AG10803 (cell line): ENCODE measurements at places on chromosomes 12 and 14.

DNA sequence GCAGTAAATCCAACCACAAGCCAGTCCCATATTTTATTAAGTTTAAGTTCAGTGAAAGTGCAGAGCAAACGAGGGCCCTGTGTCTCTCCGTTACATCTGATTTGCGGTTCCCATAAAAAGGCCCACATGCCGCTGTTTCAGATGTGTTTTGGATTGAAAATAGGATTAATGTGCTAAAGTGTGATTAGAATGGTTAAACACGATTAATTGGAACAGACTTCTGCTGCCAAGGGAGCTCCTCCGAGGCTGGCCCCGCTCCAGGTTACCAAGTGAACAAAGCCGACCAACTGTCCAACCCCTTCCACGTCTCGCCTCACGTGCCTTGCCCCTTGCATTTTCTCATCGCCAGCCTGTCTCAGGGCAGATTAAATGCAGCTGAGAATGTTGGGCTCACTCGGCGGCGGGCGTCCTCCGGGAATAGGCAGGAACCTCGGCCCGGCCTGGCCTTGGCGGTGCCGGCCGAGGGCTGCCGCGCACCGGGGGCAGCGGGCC lies 166.5 kb upstream of the GSC start:
- DNase-seq: peak; percentile 86

- DNase-seq: no peak
Measured at GRCh38 chr12:19665121-19665900, 226.0 kb downstream of the AEBP2 start.

DNA sequence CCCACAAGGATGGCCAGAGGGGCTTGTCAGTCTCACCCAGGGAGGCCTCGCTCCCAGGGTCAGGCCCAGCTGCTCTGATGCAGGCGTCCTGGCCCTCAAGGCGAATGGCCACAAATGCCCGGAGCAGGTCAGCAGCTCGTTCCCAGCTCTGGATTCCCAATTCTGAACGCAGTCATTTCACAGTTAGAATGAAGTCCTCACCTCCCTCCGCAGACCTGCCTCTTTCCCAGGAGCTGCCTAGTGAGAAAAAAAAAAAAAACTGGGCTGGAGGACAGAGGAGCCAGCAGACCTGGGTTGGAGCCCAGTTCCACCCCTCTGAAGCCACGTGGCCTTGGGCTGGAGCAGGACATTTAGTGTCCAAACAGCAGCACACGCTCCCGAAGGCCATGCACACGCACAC lies 62.2 kb upstream of the DIO3 start:
- DNase-seq: no peak

DNA sequence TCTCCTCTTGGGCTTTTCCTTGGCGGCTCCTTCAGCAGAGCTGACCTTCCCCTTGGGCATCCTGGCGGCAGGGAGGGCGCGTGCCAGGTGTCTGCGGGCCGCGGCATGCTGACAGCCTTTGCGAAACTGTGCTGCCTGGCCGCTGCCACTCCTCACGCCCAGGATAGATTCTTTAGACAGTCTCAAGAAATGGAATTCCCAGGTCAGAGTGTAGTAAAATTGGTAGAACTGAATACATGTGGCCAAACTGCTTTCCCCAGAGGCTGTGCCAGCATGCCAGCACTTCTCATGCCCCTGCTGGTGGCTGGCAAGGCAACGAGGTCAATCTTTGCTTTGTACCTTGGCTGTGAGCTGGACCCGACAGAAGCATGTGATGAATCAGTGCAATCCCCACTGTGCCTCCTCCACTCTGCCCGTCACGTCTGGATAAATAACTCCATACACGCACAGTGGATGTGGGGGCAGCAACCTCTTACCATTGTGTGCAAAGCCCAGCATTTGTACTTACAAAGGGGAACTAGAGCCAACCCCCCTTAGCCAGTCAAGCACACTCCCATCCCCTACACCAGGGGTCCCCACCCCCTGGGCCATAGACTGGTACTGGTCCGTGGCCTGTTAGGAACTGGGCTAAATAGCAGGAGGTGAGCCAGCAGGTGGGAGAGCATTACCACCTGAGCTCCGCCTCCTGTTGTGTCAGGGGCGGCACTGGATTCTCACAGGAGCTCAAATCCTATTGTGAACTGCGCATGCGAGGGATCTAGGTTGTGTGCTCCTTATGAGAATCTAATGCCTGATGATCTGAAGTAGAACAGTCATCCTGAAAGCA lies 90.9 kb downstream of the ACTN1 start:
- no peak for DNase-seq

DNA sequence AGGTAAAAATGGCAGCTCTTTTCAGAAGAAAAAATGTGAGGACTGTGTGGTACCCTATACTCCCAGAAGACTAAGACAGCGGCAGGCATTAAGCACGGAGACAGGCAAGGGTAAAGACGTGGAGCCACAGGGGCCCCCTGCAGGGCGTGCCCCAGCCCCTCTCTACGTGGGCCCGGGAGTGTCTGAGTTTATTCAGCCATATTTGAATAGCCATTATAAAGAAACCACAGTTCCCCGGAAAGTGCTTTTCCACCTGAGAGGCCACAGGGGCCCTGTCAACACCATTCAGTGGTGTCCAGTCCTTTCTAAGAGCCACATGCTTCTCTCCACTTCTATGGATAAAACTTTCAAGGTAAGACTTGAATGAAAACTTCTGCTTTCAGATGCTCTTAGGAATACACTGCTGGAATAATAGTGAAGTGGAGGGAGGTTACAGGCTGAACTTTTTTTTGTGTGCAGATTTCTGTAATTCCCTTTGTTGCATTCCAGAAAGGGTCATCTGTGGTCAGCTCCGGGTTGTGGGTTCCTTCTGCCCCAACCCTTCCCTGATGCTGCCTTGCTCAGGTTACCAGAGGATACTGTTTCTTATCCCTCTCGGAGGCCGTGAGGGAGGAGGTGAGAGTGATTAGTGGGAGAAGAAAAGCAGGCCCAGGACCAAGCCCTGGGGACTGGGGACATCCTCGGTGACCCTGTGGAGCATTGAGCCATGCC lies 58.4 kb downstream of the SLC25A47 start:
- DNase-seq: no peak

DNA sequence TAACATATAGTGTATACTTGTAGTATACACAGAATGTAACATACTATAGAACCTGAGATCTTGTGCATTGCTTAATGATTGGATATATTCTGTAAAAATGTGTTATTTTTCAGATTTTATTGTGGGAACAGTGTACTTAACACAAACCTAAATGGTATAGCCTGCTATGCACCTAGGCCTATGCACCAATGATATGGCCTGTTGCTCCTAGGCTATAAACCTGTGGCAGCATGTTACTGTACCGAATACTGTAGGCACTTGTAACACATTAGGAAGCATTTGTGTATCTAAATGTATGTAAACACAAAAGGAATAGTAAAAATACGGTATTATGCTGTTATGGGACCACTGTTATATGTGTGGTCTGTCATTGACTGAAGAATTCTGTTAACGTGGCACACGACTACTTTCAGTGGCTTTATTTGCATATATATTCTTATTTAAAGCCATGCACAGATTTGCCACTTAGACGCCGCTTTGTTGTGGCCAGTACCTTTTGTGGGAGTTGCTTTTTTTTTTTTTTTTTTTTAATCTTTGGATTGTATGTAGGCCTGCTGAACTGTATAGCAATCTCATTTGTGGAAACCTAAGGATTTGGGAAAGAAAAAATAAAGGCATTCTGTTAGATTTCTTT lies 7.4 kb downstream of the PAPOLA start:
- no peak for DNase-seq

DNA sequence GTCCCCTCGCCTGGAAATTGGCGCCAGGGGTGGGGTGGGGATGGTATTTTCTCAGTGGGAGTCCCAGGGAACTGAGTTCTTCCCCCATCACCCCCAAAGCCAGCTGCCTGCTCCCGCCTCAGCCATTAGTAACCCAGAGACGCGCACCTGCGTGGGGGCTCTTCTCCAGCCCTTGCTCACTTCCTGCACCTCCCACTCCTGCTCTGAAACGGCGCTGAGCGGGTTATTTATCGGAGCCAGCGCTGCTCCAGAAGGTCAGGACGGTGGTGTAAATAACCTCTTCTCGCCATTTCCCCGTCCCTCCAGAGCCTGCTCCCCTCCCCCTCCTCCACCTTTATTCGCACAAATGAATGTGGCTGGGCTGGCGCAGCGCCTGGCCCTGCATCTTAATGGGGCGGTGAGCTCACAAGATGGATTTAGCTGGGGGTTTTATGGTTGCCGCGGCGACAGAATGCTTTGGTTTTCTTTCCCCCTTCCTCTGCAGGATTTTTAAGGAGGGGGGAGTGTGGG lies 12.2 kb downstream of the GPR84 start:
- peak; percentile 72 for DNase-seq

GRCh38 chr14:75877292-75877691 lies 104.5 kb downstream of the TGFB3 start:
- peak; percentile 86 for DNase-seq

DNA sequence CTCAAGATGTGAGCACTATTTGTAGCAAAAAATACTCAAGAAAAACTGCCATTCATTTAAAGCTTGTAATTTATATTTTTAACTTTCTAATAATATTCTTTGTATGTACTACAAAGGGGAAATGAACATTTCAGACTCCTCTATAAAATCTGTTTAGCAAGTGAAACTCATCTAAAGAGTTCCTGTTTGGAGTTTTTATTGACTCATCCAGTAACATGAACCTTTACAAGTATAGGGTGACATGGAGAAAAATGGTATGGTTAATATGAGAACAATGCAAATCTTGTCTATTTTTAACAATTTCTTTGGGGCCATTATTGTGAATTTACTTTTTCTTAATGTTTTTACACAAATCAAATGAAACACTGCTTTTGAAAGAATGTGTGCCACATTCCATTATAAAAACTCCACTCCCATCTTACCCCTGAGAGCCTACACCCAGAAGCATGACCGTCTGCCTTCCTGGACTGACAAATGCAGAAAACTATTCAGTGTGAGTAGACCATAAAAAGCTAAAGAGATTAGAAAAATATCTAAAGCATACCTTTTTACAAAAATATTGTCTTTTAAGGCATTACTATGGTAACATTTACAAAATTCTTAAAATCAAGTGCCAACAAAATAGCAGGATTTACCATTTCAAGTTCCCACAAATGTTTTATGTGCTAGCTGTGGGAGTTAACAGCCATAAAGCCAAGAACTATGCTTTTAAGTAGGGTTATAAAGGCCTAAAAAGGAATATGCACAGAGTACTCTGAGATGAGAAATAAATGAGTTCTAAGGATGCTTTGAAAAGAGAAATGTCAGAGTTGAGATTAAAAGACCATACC lies 144.0 kb downstream of the ADAMTS20 start:
- DNase-seq: peak; percentile 4

DNA sequence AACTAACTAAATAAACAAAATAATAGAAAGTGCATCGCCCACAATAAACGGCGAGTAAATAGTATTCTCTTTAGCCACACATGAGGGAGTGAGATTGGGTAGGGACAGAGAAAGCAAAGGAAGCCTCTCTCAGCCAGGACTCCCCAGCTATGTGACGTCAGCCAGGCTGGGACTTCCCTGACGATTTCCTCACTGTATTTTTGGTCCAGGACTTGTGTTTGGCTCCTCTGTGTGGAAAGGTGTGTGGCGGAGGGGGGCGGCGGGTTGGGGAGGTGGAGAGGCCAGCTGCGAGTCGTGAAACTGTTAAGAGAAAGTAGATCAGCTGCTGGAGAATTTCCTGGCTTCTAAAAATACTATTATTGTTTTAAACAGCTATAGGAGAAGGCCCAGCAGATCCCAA lies 1124.6 kb downstream of the AACS start:
- no peak for DNase-seq

DNA sequence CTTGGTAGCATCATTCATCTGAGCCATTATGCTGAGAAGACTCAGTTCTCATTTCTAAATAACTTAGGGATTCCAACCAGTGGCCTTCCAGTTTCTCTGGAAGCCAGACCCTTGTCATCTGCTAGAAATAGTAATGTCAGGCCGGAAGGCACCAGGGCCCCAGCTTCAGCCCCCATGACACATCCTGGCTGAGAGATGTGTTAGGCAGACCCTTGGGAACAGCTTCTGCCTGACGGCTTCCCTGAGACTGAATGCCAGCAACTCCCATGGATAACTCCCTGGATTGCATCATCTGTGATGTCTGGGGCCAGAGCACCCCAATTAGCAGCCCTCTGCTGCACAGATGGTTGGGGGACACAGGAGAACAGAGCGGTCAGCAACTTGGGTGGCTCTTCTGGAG lies 583.5 kb upstream of the TBX3 start:
- DNase-seq: peak; percentile 48

GRCh38 chr12:96263449-96263902 lies 69.3 kb downstream of the ELK3 start:
- DNase-seq: no peak

DNA sequence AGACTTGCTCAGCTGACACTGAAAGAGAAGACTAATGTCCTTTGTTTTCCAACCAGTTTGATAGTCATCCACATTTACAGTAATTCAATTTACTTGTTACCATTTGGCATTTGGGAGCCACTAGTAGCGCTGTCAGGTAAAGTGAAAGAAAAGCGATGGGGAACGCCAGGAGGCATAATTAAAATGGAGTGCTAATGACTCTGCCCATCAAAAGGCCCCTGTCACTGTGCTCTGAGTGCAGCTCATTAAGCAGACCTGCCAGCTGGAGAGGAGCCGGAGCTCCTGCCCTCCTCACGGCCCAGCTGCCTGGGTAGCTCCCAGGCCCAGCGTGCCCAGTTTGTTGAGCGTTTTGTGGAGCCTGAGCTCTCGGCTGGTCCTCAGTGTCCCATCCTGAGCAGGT lies 463.6 kb upstream of the CCDC196 start:
- no peak for DNase-seq
